ENCODE measurements at places on chromosomes 4 and X.
A peak's percentile ranks its signal among the peaks of the same experiment; 100 is the strongest.

DNA sequence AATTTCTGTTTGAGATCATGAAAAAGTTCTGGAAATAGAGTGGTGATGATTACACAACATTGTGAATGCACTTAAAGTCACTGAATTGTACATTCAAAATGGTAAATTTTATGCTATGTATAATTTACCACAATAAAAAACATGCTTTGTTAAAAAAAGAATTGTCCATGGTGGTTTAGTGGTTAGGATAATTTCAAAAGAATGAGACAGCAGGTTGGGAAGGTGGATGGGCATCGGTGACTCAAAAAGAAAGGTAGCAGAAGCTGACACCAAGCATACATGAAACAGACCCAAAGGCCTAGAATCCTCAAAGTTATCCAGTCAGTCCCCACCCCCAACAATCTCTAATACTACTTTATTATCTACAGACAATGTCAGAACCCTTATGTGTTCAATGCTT lies 91.1 kb downstream of the MSN start:
- no peak for DNase-seq

GRCh38 chr4:188270273-188271069 lies 131.2 kb downstream of the TRIML1 start:
- DNase-seq = no peak

DNA sequence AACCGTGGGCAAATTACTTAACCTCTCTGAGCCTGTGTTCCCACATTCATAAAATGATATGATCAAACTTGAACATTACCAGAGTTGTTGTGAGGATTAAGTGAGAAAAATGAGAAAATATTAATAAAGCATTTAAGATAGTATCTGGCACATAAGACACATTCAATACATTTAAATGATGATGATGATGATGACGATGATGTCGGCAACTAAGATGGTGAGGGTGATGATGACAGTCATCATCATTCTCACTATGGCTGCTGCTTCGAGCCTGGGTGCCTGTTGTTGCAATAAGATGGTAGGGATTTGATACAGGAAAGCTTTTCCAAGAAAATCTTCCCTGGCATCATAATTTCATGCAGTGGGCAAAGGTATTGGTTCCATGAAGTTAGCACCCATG lies 11.1 kb downstream of the TMEM164 start:
- no peak for DNase-seq

DNA sequence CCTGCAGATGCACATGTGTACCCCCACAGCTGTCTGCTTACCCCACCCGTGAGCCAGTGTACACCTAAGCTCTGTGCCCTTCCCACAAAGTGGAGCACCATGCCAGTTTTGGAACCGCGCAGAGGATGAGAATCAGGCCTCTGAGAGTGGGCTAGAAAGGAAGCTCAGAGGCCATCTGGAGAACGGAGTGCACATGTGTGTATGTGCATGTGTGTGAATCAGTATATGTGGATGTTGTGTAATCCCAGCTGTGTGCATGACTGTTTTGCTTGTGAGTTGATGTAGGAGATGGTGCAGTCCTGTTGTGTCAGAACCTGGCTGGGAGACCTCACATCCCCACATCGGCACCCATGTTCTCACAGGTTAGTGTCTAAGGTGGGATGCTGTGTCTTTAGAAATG lies 93.0 kb downstream of the DRD5 start:
- DNase-seq = no peak

GRCh38 chr4:67512501-67512900 lies 32.8 kb downstream of the CENPC start:
- DNase-seq = no peak

DNA sequence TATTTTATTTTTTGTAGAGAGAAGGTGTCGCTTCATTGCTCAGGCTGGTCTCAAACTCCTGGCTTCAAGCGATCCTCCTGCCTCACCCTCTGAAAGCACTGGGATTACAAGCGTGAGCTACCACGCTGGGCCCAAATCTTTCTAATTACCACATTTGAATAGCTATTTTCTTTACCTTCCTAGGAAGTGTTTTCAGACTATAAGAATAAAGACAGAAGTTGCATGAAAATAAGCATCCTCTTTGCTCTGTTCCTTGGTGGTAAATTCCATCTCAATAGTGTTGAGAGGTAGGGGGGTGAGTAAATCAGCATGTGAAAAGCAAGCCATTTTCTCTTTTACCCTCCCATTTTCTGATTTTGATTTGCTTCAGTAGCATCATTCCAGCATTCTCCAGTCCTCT lies 122.4 kb downstream of the LARP7 start:
- DNase-seq = no peak

DNA sequence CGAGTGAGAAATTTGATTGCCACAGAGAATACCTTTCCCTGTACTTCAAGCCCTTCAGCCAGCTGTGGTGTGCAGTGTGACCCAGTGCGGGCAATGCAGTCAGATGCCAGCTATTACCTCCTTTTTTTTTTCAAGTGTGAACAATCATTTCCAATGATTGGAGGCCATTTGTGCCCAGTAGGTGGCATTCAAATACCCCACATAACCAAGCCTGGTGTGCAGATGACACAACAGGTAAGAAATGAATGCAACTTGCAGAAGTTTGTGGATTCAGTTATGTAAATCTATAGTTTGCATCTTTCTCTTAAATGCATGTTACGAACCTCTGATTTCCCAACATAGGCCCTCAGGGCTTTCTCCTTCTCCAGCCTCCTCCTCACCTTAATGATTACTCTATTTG lies 98.0 kb downstream of the CLCN4 start:
- DNase-seq = no peak

DNA sequence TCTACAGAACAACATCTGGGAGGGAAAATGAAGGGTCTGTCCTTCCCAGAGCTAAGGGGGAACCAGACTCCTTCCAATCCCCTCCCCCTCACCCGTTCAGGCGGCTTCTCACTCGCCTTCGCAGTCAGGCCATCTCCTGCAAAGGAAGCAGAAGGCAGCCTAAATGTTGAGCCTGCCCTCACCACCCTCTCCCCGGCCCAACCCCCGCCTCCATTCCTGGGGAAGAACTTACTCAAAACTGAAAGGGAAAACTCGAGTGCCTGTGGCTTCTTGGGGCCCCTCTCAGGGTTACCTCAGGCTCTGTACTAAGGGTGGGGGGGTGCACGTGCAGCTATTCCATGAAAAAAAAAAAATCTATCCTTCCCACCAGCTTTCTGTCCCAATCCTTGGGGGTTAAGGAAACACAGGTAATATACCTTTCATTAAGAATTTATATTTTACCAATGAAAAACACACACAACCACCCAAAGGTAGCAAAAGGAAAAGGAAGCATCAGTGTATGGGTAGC lies 2.4 kb downstream of the ZMYM3 start:
- DNase-seq = no peak

GRCh38 chr4:1684506-1685234 lies 557 bp upstream of the FAM53A start:
- DNase-seq = peak; percentile 90

GRCh38 chrX:48782795-48783194 lies 3.6 kb upstream of the GATA1 start:
- DNase-seq = no peak

- no peak for DNase-seq
Measured at GRCh38 chrX:68995780-68996551, 167.1 kb downstream of the EFNB1 start.

GRCh38 chr4:177292171-177292570 lies 17.5 kb upstream of the NEIL3 start:
- DNase-seq = no peak

- DNase-seq = no peak
Measured at GRCh38 chr4:38891051-38891983, 23.7 kb downstream of the FAM114A1 start.

DNA sequence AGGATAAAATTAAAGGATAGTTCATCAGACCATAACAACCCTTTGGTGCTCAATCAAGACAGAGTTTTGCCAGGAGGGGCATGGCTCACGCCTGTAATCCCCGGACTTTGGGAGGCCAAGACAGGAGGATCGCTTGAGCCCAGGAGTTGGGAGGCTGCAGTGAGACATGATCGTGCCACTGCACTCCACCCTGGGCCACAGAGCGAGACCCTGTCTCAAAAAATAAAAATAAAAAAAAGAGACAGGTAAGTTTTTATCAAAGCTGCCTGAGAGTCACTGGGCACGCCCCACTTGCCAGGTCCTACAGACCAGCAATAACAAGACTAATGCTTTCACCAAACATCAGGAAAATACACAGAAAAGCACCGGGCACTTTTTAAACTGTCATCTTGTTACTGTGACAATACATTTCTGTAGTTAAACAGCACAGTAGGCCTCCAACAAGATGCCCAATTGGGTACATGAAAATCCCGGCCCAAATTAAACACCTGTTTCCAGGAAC lies 765 bp downstream of the CFAP97 start:
- DNase-seq = no peak

DNA sequence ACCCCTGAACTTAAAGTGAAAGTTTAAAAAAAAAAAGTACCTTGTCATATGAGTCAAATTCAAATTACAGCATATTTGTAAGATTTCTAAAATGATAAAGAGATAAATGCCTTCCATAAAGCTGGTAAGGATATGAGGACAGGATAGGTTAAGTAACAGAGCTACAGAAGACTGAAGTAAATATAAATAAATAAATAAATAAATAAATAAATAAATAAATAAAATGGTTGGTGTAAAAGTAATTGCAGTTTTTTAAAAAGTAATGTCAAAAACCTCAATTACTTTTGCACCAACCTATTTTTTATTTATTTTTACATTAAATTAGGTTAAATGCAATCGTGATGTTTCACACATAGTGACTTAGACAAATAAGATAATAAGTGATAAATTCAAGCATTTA lies 62.2 kb downstream of the UGT2A2 start:
- no peak for DNase-seq

- no peak for DNase-seq
Measured at GRCh38 chr4:71932941-71933340, 98.9 kb upstream of the NPFFR2 start.

DNA sequence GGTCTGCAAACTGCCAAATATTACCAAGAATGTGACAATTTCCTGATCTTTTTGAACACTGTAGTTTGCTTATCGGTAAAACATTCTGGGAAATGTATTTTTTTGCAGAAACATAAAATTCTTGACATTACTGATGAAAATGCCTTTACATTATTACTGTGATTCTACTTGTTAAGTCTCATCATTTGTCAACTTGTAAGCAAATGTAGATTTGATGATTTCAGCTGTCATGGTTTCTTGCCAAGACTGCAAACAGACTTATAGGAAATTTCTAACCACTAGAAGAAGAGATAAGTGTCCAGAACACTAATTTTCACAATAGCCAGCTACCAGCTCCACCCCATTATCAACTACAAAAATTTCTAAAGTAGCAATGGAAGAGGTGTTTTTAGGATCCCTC lies 560.4 kb downstream of the STPG2 start:
- DNase-seq = no peak

- no peak for DNase-seq
Measured at GRCh38 chrX:72306851-72307645, 1.3 kb upstream of the CITED1 start.

- DNase-seq = peak; percentile 5
Measured at GRCh38 chr4:142405021-142405694, 440.9 kb downstream of the INPP4B start.

DNA sequence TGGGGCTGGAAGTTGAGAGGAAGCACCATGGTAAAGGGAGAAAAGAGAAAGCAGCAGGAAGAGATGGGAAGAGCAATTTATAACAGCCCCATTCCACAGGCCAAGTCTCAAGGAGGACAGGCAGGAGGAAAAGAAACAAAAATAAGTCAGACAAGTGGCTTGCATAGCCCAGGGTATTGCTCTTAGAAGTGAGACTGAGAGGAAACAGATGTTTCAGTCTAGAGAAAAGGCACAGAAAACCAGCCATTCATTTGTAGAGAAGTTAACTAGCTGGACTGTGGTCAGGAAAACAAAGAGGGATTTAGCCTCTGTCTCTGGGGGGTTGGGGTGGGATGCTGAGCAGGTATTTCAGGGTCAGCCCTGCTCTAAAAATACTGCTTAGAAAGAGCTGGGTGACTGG lies 175.0 kb upstream of the ARHGEF9 start:
- no peak for DNase-seq

DNA sequence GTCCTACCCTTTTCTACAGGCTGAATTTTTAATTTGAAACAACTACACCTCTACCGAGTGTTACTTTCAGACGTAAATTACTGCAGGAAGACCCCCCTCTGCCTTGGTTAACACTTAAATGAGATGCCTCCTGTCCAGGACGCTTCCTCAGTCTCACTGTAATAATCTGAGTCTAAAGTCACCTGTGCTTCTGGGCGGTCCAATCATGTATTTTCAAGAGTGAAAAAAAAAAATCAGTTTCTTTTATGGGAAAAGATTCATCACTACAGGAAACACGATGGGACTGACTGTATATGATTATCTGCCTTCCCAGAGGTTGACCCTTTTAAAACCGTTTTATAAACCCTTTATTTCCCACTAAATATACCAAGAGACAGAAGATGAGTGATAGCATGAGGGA lies 776 bp downstream of the RBM47 start:
- DNase-seq = no peak

GRCh38 chr4:27414887-27415731 lies 554.5 kb downstream of the STIM2 start:
- DNase-seq = no peak

GRCh38 chr4:82287720-82288119 lies 86.1 kb downstream of the HNRNPD start:
- DNase-seq = no peak

Measured in stimulated activated CD8-positive, alpha-beta memory T cell treated with anti-CD3 and anti-CD28 coated beads, Interleukin-2, amount 100 ng/mL, for 1 hour (primary cell).